ENCODE measurements at places on chromosomes 5 and 9.

DNA sequence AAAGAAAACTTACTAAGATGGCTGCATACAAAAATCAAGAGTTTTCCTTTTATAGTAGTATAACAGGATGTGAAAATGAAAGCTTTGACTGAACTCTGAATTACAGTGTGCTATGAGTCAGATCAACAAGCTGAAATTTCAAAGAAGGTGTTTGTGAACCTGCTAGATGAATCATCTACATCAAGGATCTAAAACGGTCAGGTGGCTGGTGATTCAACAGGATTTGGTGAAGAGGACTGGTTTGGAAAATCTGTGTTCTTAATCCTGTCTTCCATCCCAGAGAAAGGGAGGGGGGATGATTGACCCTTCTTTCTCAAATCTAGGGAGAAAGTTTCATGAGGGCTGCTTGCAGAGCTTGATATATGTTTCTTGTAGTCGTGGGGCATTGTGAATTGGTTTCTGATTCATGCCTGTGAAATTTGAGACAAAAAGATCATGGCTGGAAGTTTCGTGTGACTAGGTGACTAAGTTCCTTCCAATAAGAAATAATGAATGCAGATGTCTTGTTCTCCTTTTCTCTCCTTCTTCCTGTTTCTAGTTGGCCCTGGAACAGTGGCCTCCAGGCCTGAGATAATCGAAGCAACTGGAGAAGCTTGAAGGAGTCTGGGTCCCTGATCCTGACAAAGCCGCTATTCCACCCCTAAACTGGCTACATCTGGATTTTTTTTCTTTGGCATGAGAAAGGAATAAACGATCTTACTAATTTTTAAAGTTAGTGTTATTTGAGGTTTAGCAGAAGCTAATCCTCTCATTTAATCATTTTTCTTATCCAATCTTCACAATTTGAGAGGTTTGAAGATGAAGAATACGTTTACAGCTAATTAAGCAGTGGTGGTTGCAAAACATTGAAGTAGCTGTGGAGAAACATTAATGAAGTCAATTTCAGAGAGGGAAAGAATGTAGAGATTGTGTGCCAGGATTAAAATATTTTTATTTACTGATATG is 67.2 kb downstream of the MRPS30 start:
- no peak for DNase-seq

DNA sequence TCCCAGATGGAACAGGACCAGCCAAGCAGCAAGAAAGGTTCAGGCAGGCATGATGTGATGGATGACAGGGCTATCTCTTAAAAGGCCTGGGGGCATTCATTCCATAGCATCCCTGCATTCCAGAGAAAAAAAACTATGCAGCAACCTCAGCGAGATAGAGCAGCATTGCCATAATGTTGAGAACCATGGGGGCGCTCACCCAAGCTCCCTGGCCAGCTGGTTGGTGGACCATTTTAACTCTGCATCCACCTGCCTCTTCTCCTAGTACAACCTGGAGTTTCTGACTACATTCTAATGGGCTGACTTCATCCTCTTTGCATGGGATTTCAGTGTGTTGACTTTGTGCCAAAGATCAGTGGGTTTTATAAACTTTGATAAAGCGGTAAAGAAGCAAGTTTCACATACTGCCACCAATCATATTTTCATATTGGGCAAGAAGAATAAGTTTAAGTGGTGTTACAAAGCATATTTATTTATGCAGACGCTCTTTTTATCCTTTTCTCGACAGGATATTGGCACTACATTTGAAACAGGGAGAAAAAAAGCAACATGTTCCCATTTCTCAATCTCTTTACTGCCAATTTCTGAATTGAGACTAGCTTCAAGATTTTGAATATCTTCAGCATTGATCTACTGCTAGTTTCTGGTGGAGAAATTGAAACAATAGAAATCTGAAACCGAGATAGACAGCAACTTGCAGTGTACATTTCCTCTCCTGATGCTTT is 378.3 kb upstream of the WWC1 start:
- no peak for DNase-seq

DNA sequence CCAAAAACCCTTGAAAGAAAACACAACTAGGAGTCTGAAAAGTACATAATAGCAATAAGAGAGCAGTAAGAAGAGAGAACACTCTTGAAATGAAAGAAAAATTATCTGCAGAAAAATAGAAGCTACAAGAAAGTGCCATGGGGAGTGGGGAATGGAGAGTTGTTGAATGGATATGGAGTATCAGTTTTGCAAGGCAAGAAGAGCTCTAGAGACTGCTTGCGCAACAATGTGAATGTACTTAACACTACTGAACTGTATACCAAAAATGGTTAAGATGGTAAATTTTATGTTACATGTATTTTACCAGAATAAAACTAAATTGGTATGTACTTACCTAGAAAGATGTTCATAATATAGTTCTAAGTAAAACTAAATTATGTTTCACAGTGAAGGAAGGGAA is 54.8 kb upstream of the RASGRF2 start:
- DNase-seq = no peak

DNA sequence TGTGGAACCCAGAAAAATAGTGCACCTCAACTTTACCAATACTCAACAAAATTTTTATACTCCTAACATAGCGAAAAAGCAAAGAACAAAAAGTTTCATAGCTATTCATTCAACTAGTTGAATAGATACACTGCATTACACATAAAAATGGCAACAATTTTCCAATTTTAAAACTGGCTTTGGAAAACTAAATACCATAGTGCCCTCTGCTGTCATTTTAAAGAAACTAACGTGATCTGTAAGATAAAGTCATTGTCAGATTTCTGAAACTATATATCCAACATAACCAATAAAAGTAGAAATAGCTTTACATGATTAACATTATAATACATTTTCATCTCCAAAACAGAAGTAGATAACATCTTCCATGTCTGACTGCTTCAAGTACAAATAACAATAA is 31.6 kb downstream of the DTWD2 start:
- no peak for DNase-seq

DNA sequence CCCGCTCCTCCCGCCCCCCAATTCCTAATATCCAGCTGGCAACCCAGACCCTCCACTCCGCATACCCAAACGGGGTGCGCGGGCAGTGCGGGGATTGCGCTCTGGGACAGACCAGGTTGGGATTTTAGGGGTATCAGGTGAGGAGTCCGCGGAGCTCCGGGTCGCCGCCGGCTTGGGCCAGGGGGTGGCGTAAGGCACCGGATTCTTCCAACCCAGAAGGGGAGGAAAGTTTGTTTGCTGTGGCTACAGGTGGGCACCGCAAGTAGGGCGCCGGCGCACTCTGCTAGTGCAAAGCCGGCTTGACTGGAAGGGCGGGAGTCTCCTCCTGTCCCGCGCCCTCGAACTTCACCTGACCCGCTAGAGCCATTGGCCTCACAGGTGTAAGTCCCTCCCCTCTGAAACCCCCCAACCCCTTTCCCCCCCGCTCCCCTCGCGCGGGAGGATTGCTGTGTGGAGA is 709 bp downstream of the IQGAP2 start:
- DNase-seq = no peak

GRCh38 chr9:36896296-36896695 is 137.8 kb downstream of the PAX5 start:
- DNase-seq = no peak

GRCh38 chr5:94025788-94026473 is 284.5 kb upstream of the POU5F2 start:
- no peak for DNase-seq

DNA sequence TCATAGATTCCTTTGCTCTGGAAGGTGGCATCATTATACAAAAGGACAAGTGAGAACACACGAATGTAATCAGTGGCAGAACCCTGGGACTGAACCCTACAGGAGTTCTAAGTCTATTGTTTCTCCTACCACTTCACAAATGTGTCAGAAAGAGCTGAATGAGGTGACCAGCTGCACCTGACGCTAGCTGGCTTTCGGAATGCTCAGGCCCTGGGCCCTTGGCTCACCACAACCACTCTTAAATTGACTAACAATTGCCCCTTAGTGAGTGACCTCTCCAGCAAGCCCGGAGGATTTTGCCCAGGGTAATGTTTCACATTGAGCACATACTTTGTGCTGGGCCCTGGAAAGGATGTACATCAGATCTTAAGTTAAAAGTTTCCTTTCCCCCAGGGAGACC is 41.2 kb upstream of the ABCA1 start:
- DNase-seq = no peak

GRCh38 chr9:27367175-27367798 is 70.3 kb upstream of the EQTN start:
- no peak for DNase-seq

- no peak for DNase-seq
These were observed 500.9 kb downstream of the EFNA5 start for GRCh38 chr5:107169867-107170266.

DNA sequence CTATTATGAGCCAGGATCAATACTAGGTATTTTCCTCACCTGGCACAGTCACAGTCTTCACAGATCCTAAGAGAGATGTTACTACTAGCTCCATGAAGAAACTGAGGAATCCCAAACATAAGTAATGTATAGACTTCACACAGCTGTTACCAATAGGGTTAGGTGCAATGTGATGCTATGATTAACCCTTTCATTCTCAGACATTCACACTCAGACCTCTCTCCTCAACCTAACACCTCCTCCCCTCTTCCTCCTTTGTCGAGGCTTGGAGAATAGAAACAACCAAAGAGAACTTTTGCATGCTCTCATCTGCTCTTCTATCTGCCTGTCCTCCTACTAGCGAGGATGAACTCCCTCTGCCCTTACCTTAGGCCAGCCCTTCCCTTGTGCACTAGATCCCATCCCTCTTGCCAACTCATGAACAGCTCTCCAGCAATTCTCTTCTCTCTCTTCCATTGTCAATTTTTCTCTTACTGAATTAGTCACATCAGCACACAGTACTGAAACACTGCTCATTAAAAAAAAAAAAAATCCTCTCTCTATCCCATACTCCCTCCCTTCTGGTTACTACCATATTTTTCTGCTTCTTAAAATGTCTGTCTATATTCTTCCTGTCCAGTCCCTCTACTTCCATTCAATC is 47.7 kb downstream of the MAPKAP1 start:
- no peak for DNase-seq

- DNase-seq = no peak
These were observed 27.6 kb downstream of the FAM174A start for GRCh38 chr5:100562821-100563220.

GRCh38 chr9:108668938-108669335 is 186.8 kb downstream of the ACTL7B start:
- DNase-seq = no peak

DNA sequence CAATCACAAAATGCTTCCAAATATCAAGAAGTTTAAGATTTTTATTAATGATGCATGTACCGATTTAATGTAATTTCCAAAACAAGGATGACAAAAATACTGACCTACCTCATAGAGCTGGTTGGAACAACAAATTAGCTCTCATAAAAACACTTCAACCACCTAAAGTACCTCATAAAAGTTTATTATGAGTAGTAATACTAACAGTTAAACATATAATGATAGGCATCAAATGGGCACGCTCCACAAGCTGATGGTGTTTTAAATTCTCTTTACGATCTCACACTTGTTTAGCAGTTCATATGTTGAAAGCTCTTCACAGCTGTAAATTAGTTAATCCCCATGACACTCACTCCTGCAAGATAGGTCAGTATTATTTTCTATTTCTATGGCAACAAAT is 150.0 kb upstream of the KIF2A start:
- DNase-seq = no peak

- DNase-seq = no peak
These were observed 28.3 kb upstream of the IL33 start for GRCh38 chr9:6187272-6187671.

DNA sequence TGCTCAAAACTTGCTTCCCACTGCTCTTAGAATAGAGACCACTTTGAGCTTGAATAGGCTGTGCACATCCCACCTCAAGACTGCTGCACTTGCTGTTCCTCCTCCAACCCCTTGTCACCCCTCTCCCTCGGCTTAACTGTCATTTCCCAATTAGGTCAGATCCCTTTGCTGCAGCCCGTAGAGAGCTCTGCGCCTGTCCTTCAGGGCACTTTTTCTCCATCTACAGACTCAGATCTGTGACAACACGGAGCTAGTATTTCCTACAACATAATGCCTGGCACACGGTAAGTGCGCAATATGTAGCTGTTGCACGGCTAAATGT is 485 bp upstream of the HABP4 start:
- DNase-seq = no peak

- DNase-seq = no peak
These were observed 48.1 kb downstream of the TEK start for GRCh38 chr9:27157097-27157496.

- DNase-seq = no peak
These were observed 21.7 kb downstream of the FER start for GRCh38 chr5:108769352-108769751.

DNA sequence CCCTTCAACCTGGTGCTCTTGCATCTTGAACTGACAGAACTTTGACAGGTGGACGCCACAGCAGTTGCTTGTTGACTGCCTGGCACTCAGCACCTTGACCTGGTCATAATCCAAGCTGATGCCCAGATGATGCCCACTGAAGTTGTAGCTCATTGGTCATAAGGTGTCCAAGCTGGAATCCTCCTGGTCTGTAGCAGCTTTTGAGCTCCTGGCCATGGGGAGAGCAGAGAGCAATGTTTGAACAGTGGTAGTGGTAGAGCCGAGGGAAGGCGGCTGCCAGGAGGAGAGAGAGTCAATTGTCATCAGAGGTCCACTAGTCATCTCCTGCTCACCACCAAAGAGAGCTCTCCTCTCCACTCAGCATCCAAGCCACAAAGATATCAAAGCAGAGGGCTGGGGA is 23.3 kb downstream of the CSF2 start:
- DNase-seq = no peak

GRCh38 chr5:138543730-138544104 is 681 bp upstream of the ETF1 start:
- DNase-seq = no peak

GRCh38 chr9:128627906-128628305 is 28.7 kb downstream of the DYNC2I2 start:
- no peak for DNase-seq

DNA sequence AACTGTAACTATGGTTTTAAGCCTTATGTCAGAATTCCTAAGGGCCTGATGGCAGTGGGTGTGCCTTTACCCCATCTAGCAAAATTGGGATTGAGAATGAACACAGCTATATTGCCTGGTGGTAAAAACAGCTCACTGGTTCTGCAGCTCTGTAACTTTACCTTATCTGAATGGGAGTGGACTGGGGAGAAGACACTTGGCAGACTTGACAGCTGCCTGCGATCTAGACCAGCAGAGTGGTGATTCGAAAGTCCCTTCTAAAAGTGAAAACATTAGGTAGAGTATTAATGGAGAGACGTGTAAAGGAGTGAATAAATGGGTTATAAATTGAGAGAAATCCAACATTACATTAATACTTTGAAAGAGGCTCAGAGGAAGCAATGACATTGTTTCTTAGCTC is 289.1 kb upstream of the EDIL3 start:
- no peak for DNase-seq

GRCh38 chr5:2738700-2739359 is 12.6 kb downstream of the IRX2 start:
- DNase-seq = no peak

Measured in CMK (cell line).